ENCODE measurements at places on chromosomes 6 and 20.

GRCh38 chr20:22703843-22704242 is 119.5 kb upstream of the FOXA2 start:
- ATAC-seq: no peak

DNA sequence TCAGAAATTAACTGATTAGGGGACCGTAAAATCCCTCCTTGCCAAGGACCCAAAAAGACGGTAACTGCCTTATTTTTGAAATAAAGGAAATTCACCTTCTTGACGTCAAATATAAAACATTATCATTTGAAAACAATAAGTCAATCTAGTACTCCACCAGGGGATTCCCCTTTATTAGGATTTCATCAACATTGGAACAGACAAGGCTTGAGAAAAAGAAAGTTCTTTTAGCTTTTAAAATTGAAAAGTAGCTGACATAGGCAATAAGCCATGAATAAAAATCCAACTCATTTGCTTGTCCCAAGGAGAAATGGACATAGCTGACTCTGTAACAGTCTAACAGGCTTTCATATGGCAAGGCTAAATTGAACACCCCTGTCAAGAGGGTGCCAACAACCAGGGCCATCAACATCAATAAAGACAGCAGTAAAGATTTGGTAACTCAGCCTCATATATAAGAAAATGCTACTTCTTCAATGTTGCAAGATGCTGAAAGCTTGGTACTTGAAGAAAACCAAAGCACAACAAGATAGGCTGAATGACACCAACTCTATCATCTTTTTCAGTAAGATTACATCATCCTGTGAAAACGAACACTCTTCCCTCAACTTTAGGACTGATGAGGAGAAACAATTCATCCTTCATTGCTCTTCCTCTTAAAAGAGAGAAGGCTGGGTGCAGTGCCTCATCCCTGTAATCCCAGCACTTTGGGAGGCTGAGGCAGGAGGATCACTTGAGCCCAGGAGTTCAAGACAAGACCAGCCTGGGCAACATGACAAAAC is 121.0 kb upstream of the PRDM1 start:
- ATAC-seq: no peak

DNA sequence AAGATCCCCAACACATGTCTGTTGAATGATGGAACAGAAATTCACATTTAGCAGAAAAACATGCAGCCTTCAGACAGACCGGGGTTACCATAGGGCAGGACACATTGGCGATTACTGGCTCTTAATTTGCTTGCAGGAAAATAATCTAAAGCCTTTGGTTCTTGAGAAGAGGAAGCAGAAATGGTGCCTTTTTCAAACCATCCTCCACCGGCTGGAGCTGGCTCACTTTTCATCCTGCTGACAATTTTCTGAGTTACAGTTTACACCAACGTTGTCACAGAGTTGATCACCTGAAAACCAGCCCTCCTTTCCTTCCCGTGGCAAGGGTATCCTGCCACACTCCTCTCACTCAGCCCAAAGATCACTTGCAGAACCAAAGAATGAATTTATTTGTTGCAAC is 32.6 kb downstream of the SF3B5 start:
- no peak for ATAC-seq

DNA sequence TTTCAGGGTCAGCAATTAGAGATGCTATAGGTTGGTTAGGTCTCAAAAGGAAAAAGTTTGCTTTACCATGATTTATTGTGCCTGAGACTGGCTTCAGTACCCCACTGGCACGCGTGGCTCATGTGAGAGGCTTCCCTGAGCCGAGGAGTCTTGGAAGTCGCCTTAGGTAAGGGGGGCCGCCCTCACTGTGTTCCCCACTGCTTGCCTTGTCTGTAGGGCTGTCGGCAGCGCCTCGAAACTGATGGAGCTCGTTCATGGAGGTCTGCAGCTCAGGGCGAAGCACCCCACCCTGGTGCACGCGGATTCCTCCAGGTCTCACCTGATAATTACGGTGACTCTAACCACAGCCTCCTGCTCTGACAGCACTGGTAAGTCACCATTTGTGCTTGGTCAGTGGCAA is 39.2 kb downstream of the FRMD1 start:
- no peak for ATAC-seq

GRCh38 chr20:9401371-9401770 is 113.0 kb upstream of the LAMP5 start:
- ATAC-seq: no peak

- no peak for ATAC-seq
Measured at GRCh38 chr6:132526461-132526860, 11.6 kb upstream of the TAAR9 start.

- ATAC-seq: peak; percentile 23
Measured at GRCh38 chr20:57397693-57398108, 6.5 kb downstream of the RBM38 start.

- no peak for ATAC-seq
Measured at GRCh38 chr6:132070356-132070755, 119.2 kb upstream of the CCN2 start.

GRCh38 chr20:59782986-59783640 is 150.3 kb downstream of the SYCP2 start:
- no peak for ATAC-seq

GRCh38 chr6:132698608-132699007 is 15.2 kb downstream of the VNN1 start:
- no peak for ATAC-seq

DNA sequence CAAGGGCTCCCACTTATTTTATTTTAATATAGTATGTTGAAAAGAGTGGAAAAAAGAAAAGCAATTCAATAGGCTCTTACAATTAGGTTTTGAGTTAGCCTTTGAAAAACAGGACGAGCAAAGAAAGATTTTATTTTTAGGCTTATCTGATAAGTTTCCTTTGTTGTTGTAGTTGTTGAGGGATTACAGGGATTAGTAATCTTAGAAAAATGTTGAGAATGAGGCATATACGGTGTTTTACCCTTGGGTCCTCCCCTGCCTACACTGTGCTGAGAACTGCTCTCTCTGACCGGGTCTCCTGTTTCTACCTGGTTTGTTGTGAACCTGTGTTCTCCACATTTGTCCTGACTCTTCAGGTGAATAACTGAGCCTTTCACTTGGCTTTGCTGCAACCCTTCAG is 16.7 kb downstream of the TRAPPC3L start:
- ATAC-seq: no peak

DNA sequence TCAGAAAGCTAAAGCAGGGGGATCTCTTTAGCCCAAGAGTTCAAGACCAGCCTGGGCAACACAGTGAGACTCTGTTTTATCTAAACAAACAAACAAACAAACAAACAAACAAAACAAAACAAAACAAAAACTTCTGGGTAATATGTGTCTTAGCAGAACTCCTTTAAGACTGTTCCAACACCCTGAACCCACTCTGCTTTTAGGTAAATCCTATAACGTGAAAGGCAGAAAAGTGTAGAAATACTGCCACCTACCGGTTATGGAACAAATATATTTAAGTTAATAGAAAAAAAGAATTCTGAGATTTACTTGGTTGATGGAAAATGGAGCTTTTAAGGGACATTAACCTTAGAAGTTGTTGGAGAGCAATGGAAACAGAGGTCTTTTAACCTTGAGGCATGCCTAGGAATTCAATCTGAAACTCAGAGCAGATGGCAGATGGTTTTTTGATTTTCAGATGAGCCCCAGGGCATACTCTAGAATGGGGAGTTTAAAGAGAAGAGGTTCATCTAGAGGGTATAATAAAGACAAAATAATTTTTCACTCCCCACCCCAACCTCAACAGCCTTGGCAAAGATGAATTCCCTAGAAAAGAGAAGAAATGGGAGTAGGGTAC is 38.5 kb downstream of the SOD2 start:
- ATAC-seq: no peak

GRCh38 chr6:151784441-151785214 is 22.9 kb upstream of the ESR1 start:
- no peak for ATAC-seq

- no peak for ATAC-seq
Measured at GRCh38 chr6:30915591-30915946, 1.5 kb downstream of the VARS2 start.

DNA sequence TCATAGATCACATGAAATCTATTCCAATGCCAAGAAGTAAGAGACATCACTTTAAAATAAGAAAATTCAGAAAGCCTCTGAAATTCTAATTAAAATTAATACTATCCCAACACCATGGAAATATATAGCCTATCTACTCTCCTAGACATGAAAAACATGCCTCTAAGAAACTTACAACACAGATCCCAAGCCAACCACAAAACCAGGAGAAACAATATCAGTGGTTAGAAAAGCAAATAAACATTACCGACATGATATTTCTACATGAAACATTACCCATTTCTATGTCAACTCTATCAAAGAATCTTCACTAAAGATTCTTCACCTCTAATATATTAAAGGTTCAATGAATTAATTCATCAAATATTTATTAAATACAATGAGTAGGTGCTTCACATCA is 4.8 kb downstream of the EPB41L2 start:
- no peak for ATAC-seq

DNA sequence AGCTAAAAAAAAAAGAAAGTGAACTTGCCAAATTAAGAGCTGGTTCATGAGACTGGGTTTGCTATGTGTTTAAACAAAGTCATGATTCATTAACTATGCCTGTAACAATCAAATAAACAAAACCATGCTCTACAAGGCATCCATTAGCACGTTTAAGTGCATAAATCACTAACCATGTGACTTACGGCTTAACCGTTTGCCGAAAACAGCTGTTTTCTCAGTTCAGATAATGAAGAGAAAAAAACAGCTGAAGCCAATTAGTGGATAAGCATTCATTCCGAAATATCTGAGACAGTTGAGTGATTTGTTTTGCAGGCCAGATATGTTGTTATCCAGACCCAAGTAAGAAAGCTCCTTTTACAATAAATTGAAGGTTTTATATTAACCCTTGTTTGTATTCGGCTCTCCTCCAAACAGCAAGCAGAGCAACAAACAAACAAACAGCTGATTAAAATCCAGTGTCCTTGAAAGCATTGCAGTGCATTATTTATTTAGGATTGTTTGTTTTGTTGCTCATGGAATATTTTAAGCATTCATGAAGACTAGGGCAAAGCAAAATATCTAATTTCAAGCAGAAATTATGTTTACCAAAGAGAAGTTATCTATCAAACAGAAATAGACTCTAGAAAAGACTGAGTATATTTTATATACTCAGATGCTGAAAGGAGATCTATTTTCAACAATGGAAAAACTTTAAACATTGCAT is 343.5 kb downstream of the RFPL4B start:
- no peak for ATAC-seq

- ATAC-seq: no peak
Measured at GRCh38 chr6:113755449-113756289, 101.5 kb upstream of the MARCKS start.

GRCh38 chr6:22023937-22024336 is 272.9 kb downstream of the PRL start:
- no peak for ATAC-seq

DNA sequence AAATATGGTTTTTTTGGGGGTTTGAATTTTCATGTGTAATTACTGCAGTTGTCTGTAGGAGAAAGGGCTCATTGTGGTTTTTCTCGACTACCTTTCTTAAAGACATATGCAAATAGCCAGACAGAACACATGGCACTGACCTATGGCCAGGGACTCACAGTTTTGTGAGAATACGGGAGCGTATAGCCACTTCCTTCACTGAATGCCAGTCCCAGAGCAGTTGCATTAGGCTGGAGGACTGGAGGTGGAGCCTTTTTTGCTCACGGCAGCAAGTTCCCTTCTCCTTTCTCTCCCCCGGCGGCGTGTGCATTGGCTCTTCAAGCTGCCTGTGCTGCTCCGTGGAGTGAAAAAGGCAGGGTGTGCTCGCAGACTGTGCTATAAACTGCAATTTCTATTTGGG is 114.9 kb downstream of the AKAP7 start:
- no peak for ATAC-seq

DNA sequence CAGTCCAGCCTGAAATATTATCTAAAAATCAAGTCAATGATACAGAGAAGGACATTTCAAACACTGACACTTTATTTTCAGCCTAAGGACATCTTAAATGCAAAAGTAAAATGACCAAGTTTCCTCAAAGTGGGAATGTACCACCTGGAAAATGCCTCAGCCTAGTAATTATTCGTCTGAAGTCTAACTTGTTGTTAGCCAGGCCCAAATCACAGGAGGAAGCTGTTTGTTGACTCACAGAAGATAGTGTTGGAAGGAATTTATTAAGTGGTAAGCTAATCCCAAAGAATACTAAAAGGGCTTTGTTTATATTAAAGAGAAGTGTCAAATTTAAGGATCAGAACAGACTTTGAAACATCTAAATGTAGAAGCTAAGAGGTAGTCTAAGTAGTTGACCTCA is 2.5 kb downstream of the PDE7B start:
- no peak for ATAC-seq

GRCh38 chr6:15439410-15440025 is 193.6 kb downstream of the JARID2 start:
- ATAC-seq: no peak

DNA sequence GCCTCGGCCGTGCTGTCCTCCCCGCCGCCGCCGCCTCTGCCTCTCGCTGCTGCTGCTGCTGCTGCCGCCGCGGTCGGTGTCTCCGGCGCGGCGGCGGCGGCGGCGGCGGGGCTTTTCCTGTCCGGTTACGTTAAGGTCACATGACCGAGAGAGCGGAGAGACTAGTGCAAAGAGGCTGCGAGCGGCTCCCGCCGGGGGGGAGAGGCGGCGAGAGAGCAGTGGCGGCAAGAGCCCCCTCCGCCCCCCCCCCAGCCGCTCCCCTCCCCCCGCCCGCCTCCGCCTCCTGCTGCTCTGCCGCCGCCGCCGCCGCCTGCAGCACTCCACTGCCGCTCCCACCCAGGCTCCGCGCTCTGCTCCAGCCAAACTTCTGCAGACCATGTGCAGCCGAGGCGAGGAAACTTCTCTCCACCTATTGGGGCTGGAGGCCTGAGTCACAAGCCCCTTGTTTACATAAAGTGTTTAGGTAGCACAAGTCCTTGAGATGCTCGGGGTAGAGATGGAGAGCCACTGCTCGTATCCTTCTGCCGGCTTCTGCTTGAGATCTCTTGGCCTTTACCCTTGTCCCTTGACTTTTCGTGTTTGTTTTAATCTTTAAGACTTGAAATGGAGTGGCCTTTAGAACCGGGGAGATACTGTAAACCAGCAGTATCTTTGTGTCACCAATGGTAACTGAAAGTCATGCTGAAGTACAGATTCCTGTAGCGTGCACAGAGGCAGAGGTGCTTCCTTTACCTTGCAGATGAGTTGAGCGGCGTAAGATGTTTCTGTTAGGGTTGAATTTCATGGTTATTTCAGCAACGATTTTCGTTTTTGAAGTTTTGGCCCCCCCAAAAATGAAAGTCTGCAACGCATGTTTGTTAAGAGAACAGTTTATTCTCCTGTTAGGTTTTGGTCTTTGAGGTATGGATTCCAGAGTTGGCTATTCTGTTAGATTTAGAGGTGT is at the start of gene ZBTB2:
ZBTB2 (minus strand) TSS at position 89 of the 943 bp plus-strand sequence. CDS start 17,922 bp downstream, outside the sequence.
- no peak for ATAC-seq

- ATAC-seq: no peak
Measured at GRCh38 chr6:44776344-44776743, 388.8 kb downstream of the CDC5L start.

All from activated T-helper 17 cell treated with anti-CD3 and anti-CD28 coated beads, Interleukin-2, amount 50 U/mL, for 72 hours (primary cell).